Iris pigment epithelial cell (primary cell): ENCODE measurements at places on chromosomes 12 and 14.

GRCh38 chr12:121048442-121048841 is 9.4 kb upstream of the OASL start:
- DNase-seq: no peak

DNA sequence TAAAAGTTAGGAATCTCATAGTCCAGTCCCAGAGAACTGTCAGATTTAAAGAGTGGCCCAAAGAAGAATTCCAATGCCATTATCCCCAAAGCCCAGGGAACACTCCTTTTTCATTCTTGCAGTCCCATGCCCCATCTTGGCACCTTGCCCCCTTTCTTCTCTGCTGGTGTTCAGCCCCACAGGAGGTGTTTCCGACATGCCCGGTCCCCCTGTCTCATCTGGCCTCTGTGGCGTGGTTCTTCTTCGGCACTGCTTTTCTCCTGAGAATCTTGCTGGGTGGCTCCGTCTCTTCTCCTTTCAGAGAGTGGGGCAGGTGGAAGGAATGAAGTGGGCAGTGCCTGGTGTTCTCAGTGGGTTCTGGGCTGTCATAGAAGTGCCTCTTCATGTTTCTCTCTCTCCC is 64.7 kb downstream of the VCPKMT start:
- DNase-seq: no peak

DNA sequence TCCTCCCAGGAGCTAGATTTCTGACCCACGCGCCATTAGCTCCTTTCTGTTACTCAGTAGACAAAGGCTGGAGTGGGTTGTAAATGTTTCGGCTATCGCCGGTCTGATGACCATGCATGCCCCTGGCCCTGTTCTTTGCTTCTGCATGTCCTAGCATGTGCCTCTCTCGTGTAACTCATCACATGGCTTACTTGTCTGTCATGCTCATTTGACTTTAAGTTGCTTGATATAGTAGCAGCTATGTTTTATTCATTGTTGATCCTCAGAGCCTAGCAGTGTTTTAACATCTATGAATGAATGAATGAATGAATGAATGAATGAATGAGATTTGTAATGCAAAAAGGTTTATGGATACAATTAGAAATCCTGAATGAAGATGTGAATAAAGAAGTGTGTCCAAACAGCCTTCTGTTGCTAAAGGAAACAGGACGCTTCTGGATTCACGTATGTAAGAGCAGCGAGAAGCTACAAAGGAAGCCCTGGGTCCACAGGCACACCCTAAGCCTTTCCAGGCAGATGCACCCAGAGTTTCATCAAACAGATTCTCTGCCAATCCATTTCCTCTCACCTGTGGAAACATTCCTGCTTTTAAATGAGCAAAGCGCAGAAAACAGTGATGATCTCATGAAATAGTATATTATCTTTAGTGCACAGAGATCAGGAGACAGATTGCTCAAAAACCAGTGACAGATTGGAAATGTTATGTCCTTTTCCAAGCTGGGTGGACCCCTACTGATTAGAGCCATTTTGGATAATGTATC is 3.4 kb downstream of the GSG1 start:
- no peak for DNase-seq

DNA sequence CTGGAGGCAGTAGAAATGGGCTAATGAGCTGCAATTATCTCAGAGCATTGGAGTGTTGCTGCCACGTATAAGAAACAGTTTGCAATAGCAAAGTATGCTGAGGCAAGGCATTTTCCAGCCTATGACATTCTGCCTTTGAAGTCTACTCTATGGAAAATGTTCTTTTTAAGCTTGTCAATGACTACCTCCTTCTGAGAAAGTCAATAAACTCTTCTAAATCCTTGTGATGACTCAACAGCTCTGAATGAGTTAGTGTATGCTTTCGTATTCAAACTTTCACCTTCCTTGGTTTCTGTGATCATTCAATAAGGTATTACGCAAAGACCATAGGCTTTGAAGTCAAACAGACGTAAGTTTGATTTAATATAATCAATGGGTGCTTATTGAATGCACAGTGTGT is 111.2 kb downstream of the CAPZA3 start:
- peak; percentile 74 for DNase-seq

- DNase-seq: no peak
Observed at GRCh38 chr12:32497864-32498263, 98.5 kb downstream of the FGD4 start.

DNA sequence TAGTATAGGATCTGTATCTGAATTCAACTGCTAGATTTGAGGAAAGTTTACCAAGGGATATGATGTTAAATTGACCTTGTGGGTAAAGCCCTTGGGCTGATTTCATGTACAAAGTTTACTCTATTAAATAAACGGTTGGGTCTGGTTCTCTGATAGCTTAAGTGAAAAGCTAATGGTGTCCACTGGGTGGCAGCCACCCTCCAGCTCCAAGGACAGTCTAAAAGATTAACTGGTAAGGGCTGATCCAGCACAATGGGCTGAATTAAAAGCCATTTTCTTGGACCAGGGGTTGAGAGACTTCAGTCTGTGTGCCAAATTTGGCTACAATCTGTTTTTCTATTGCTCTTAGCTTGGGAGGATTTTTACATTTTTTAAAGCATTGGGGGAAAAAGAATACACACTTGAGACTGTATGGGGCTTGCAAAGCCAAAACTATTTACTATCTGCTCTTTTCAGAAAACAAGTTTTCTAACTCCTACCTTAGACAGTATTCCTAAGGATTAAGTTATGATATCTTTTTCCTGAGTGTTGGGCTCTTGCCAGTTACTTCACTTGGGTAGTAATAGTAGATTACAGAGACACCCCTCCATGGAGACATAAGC is 116.5 kb downstream of the GPHN start:
- peak; percentile 74 for DNase-seq

GRCh38 chr12:108468196-108468968 is 46.7 kb upstream of the FICD start:
- peak; percentile 28 for DNase-seq

DNA sequence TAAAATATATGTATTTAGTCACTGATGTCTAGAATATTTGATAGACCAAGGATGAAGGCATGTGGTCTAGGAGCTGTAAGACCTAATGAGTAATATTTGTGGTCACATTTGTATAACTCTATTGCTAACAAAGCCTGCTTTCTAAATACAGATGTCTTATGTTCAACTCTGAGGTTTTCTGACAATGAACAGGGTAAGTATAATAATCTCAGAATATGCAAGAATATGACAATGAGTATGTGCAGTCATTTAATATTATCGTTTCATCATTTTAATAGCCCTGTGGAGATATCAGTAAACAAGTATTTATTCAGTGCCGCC is 389.6 kb downstream of the LRIG3 start:
- DNase-seq: peak; percentile 92

- peak; percentile 95 for DNase-seq
Observed at GRCh38 chr12:26317942-26318575, 122.7 kb downstream of the SSPN start.

DNA sequence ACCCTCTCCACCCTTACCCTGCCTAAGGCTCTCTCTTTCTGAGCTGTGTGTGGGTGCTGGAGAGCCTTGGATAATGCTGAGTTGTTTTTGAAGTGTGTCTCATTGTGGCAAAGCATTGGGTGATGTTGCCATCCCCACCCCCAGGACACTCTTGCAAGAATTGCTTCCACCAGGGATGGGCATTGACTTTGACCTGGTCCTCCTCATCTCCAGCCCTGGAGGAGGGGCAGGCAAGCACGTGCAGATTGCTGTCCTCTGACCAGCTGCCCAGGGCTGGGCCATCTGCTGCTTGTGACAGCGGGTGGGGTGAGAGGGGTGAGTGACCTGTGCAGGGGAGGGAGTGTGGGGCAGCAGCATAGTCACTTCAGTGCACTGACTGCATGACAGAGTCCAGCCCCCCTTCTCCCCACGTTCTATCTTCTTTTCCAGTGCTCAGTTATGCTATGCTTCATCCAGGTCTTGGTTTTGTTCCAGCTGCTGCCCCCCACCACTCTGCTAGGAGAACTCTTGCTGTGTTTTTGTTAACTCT is 26.2 kb downstream of the SUSD6 start:
- DNase-seq: no peak

- DNase-seq: no peak
Observed at GRCh38 chr12:47986832-47987231, 17.4 kb downstream of the COL2A1 start.

DNA sequence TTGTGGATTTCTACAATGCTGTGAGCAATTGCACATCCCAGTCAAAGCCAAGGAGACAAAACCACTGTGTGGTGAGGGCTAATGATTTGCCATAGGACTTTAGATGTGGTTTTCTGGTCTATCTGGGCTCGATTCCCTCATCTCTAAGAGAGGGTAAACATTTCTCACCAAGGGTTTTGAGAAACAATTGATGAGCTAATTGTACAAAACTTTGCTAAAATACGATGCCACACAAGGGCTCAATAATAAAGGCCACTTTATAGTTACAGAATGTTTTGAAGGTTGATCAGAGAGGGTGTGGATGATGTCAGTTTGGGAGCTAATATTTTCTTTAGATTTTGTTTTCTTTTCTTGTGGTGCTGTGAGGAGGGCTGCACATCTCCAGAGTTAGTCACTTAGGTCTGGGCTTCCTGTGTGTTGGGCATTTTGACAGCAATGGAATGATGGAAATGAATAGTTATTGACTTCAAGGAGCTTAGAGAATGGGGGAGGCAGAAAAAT is 60.8 kb upstream of the SLC38A4 start:
- DNase-seq: peak; percentile 52

- DNase-seq: no peak
Observed at GRCh38 chr12:19128485-19128884, 1.0 kb upstream of the PLEKHA5 start.

- DNase-seq: peak; percentile 37
Observed at GRCh38 chr12:10339053-10339840, 31.6 kb downstream of the KLRD1 start.

DNA sequence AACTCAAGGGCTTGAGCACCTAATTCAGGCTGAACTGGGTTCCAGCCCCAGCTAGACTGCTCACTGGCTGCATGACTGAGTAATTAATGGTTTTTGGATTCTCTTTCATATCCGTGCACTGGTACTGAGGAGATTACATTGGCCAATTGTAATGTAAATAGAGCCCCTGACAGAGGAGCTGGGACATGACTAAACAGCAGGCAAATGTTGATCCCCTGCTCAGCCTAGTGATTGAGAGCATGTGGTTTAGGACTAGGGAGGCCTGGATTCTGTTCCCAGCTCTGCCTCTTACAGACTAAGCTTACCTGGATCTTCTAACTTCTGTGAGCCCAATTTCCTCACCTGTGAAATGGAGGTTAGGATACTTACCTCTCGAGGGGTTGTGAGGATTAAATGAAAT is 204.3 kb downstream of the ESR2 start:
- DNase-seq: peak; percentile 81

DNA sequence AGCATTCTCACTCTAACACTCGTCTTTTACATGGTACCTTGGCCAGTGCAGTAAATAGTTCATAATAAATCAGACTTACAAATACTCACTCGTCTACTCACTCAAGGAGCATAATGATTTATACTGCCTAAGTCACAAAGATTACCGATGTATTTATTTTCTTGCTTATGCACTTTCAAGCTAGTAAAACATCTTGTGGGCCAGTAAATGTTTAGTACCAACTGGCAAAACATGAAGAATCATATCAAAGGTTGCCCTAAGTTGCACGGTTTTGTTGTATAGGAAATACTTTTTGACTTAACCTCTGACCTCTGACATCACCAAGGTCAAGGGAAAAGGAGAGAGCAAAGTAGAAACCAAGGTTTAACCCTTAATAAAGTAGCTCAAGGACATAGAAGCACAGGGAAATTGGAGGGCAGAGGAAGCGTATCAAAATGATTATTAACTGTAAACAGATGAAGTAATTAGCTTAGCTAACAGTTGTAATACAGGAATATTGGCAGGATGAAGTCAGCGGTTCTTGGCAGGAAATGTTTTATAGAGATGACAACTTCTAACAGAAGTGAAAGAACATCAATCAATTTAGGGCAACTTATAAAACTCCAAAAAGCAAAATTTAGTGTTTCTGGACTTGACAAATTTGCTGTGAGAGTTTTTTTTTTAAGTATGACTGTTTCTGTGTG is 131.9 kb downstream of the HMGA2 start:
- no peak for DNase-seq

DNA sequence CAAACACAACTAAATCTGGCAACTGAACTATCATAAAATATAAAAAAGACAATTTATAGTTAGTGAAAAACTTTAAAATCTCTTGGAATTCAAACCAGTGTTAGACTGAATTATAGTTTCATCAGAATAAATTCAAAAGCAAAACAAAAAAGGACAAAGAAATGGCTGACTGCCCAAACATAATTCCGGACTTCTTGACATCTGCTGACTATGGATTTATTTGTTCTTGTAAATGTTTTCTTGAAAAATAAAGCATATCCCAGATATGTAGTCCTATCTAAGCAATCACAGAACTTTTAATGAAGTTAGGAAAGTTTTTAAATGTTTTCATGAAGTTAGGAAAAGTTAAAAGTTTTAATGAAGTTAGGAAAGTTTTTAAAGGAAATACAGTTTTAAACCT is 45.8 kb upstream of the CNTN1 start:
- no peak for DNase-seq

DNA sequence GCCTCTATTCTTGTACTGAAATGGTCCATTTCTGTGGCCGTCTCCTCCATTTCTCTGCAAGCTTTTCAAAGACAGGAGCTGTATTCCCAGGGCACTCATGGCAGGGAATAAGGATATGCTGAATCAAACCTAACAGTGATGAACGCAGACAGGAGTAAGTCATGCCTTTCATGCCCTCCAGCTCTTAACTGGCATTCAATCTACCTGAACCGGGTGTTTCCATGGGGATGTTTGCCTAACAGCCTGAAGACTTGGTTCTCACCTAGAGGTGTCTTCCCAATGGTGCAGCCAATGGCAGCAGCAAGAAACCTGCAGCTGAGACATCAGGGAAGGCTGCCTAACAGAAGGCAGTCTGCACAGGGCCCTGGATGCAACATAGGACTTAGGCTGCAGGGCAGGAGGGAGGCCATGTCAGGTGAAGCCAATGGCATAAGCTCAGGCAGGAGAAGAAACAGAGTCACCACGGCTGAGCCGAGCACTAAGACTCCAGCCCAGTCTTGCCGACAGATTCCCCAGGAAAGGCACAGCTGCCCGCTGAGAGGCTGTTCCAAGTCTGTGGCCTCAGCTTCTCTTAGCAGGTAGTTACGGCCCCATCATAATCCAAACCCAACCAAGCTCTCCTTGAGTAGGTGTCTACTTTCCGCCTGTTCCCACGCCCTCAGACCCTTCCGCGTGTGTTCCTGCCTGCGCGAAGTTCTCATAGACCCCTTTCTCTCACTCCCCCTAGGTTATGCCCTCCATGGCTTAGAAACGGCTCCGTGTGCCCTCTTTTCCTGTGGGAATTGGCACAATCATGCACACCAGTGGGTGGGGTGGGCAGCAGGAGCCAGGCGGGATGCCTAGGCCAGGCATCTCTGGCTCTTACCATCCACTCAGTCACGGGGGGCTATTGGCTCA is 44.1 kb downstream of the VWF start:
- no peak for DNase-seq

DNA sequence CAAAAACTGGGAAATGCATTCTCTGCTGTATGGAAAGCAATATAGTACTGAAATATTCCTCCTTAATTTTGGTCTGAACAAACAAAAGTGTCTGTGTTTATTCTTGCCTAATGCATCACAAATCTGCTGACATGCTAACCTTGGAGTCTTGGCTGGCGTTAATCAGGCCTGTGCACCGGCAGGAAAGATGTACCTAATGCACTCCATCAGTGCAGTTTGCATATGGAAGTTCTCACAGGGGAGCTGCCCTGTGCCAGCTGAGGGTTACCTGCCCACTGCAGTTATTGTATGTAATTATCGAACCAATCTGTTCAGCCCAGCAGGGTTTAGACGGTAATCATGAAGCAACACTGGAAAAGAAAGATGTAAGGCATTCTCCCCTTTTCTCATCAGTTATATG is 76.9 kb downstream of the VRK1 start:
- no peak for DNase-seq
